ENCODE measurements at places on chromosomes 11 and 22.

GRCh38 chr11:40763046-40763445, 696.4 kb downstream of the LRRC4C start:
- DNase-seq = no peak

DNA sequence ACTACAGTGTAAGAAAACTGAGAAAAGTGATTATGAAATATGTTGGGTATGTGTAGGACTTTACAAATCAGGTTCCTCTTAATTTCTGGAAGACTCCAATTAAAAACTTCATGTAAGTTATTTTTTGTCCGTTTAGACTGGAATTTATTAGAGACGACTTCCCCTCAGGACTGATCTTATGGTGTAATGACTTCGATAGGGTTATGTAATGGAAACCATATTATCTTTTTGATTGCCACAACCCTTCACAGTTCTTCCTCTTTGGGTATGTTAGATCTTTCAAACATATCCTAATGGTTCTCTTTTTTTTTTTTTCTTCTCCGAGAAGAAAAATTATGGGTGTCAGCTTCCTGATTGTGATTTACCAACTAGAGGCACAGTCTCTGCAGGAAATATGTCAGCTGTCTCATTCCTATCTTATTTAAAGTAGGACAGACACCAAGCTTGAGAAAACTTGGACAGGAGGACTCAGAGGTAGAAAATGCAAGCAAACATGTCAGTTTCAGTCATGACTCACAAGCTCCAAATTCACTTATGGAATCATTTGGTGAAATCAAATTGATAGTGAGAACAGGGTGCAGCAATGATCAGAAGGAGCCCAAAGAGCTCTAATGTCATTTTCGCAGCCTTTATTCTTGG, 11.1 kb upstream of the LDLRAD3 start:
- DNase-seq = no peak

GRCh38 chr22:39130892-39131855, 21.3 kb downstream of the CBX7 start:
- DNase-seq = no peak

GRCh38 chr11:6572215-6572614, 31.2 kb downstream of the RRP8 start:
- no peak for DNase-seq

- no peak for DNase-seq
Observed at GRCh38 chr11:124718801-124719200, 20.9 kb upstream of the NRGN start.

DNA sequence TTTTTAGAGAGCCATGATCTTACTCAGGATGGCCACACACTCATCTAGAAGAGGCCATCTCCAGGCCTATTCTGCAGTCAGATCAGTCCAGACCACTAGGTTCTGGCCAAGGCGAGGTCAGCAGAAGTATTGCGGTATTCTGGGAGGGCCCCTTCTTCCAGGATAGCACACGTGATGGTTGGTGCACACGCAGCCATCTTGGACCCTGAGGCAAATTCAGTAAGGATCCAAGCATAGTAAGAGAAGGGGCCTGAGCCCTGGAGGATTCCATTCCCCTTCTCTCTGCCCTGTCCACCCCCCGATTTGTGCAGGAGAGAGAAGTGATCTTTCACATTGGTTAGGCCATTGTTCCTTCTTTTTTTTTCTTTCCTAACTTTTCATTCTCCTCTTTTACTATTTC, 957.9 kb downstream of the BRD1 start:
- DNase-seq = no peak

DNA sequence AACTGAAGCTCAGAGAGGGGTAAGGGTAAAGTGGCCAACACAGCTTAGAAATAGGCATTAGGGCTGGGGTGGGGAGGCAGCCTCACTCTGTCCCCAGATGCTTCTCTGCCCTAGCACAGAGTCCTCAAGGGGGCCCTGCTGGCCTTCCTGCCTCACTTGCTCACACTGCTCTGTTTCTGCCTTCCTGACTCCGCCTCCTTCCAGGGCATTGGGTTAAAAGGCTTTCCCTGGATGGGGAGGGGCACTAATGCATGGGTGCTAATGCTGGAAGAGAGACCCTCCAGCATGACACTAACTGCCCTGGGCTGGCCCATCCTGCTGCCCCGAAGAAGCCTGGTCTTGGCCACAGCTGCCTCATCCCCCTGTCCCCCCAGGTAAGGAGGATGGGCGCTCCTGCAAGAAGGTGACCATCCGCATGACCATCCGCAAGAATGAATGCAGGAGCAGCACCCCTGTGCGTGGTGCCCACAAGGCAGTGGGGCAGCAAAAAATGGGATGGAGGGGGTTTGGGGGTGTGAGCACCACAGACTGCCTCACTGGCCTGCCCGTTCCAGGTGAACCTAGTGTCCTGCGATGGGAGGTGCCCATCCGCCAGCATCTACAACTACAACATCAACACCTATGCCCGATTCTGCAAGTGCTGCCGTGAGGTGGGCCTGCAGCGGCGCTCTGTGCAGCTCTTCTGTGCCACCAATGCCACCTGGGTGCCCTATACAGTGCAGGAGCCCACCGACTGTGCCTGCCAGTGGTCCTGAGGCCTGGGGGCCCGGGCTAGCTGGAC, 74.0 kb upstream of the MYOD1 start:
- no peak for DNase-seq

GRCh38 chr22:47289336-47289985, 527.0 kb downstream of the TBC1D22A start:
- DNase-seq = no peak

GRCh38 chr22:40220316-40221054, 42.8 kb downstream of the TNRC6B start:
- no peak for DNase-seq

- no peak for DNase-seq
Observed at GRCh38 chr22:11616811-11617210, 3911.2 kb upstream of the OR11H1 start.

DNA sequence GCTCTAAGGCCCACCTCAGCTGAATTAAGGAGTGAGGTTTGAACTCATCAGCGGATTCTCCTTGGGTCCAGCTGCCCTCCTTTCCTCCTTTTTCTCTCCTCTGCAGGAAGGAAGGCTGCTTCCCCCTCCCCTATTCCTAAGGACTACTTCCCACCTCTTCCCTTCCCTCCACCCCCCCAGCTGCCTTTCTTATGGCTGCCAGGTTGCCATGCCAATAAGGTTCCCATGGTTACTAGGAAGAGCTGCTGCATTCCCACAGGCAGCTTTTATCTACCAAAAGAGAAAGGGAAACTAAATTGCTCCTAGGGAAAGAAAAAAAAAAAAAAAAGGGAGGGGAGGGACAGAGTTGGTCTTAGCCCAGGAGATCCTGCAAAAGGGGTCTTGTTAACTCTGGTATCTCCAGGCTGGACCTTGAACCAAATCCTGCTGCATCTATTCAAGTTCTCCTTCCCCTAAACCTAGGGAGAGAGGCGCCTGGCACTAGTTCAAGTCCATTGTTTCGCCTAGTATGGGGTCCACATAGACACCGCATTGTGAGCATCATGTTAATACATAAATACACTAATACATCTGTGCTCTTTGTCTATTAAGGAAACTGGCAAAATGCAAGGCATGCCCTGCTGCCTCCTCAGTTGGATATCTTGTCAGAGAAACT, 21.2 kb upstream of the FEZ1 start:
- DNase-seq = no peak

GRCh38 chr11:58434217-58434616, 6.3 kb upstream of the OR5B2 start:
- DNase-seq = no peak

- no peak for DNase-seq
Observed at GRCh38 chr11:36022882-36023281, 79.0 kb downstream of the LDLRAD3 start.

DNA sequence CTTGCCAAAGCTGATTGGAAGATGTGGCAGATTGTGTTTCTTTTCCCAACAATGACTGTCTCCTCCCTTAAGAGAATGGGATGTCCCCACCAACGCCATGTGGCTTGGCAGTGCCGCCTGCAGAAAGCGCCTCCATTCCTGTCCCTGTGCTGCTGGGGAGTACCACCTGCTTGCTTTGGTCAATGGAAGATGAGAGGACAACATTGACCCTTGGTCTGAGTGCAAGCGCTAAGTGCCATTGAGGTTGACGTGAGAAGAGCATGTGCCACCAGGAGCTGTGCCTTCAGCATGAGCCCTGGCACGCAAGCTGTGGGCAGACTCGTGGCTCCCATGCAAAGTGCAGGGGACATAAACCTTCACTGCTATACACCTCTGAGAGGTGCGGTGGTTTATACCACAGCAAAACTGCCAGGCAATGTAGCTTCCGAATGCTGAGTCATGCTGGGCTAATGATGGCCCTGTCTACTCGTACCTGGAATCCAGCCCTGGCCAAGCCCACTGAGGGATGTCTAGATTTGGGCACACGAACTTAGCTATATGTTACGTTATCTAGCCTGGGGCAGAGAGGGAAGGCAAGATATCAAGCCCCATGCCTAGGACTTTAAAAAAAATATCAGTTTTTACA, 41.9 kb downstream of the MYEOV start:
- no peak for DNase-seq

DNA sequence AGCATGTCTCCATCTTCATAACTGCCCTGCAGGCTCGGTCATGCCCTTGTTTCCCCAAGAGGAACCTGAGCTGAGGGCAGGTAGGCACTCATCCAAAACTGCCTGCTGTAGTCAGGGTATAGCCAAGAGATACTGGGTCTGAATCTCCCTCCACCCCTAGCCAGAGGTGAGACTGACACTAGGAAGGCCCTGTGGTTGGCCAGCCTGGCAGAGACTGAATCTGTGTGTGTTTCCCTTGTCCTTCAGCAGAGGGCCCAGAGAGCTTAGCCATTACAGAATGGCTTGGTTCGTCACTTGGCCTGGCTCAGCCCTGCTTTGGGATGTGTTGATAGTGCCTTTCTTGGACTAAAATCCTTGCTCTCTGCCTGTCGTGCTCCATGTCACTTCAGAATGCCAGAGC, 79.3 kb upstream of the SUSD2 start:
- no peak for DNase-seq

GRCh38 chr22:32476281-32477195, 1.9 kb downstream of the FBXO7 start:
- DNase-seq = no peak

Data from stimulated activated CD8-positive, alpha-beta memory T cell treated with anti-CD3 and anti-CD28 coated beads, Interleukin-12 subunit alpha, Interleukin-12 subunit beta, amount 100 ng/mL, for 4 hours (primary cell).